Activated CD8-positive, alpha-beta T cell treated with anti-CD3 and anti-CD28 coated beads, Interleukin-2, amount 10 ng/mL, durations not matched to agents 7 days and 5 days (primary cell): ENCODE measurements at places on chromosomes 16 and 17.

- H3K4me3 ChIP-seq = no peak overlapping the region
- H3K27ac ChIP-seq = no peak overlapping the region
- no peaks in the 10 kb centered on the region for H3K36me3 ChIP-seq
- no peaks in the 10 kb centered on the region for H3K27me3 ChIP-seq
- no peaks in the 10 kb centered on the region for H3K4me1 ChIP-seq
- DNase-seq = no peak
Measured at GRCh38 chr16:2188395-2188794, 8.0 kb downstream of the CASKIN1 start.

GRCh38 chr16:82157836-82158235 is 12.2 kb downstream of the MPHOSPH6 start:
- no peaks in the 10 kb centered on the region for H3K27me3 ChIP-seq
- H3K27ac ChIP-seq = no peak overlapping the region
- peaks cover 31% of the 10 kb centered on the region for H3K4me1 ChIP-seq
- DNase-seq = no peak

GRCh38 chr16:11374255-11374654 is 29.0 kb downstream of the RMI2 start:
- no peak overlapping the region for H3K27ac ChIP-seq
- H3K27me3 ChIP-seq = peaks cover 4% of the 10 kb centered on the region
- H3K4me1 ChIP-seq = peaks cover 18% of the 10 kb centered on the region
- no peak for DNase-seq
- no peak overlapping the region for H3K4me3 ChIP-seq

GRCh38 chr16:89563639-89564392 is 3.3 kb downstream of the RPL13 start:
- no peak for DNase-seq
- H3K4me1 ChIP-seq = peaks cover 55% of the 10 kb centered on the region
- peaks cover 41% of the 10 kb centered on the region for H3K36me3 ChIP-seq
- peak overlapping the region; percentile 65 for H3K27ac ChIP-seq
- no peaks in the 10 kb centered on the region for H3K27me3 ChIP-seq

DNA sequence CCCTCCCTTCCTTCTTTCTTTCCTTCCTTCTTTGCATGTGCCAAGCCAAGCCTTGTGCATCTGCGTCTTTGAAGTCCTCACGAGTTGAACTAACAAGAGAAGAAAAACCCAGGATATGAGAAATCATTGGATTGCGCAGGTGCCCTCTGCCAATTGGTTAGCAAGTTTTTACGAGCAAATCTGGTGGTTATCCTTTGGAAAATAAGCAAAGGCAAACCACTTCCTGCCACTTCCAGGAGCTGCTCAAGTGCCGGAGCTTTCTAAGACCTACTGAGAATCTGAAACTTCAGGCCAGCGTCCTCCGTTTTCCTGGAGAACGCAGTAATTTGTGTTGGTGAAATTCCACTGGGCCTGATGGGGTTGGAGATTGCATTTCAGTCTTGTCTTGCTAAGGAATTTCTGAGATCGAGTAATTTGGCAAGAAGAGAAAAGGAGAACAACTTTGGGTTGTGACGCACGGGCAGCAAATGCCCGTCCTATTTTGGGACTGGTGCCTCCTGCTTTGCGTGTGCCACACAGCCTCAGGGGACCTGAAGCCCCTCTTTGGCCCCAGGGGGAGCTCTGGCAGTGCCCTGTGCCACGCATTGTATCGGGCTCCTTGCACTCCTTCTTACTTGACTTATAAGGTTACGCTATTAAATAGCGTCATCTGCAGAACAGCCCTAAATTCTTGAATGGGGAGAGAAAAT is 56.4 kb downstream of the CMIP start:
- H3K27ac ChIP-seq = no peak overlapping the region
- no peak overlapping the region for H3K4me3 ChIP-seq
- peaks cover 8% of the 10 kb centered on the region for H3K36me3 ChIP-seq
- peaks cover 57% of the 10 kb centered on the region for H3K4me1 ChIP-seq
- DNase-seq = no peak

DNA sequence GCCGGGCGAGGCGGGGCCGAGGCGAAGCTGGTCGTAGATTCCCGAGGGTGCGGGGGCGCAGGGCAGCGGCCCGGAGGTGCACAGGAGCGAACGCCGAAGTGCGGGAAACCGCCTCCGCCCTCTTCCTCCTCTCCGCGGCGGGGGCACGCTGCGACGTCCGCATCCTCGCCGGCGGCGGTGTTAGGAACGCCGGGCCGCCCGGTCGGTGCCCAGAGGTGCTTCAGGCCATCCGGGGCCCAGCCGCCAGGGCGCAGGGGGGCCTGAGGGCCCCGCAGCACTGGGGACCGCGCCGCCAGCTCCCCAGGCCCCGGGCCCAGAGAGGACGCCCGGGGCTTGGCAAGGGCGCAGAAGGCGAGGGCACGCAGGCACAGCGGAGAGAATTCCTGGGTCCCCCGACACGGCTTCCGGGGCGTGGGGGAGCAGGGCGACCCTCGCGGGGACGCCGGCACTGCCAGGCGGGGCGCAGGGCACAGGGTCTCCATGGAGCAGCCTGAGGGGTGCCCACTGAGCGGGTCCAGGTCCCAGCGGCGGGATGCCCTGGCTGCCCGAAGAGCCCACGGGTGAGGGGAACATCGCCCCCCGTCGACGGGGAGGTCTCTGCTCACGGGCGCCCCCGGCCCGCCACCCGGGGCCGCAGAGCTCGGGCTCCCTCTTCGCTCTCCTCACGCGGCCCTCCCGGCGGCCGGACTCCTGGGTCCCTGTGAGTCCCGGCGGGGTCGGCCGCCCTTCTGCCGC is 576 bp downstream of the EPOP start:
- peaks cover 6% of the 10 kb centered on the region for H3K36me3 ChIP-seq
- H3K4me3 ChIP-seq = peak overlapping the region; percentile 48
- peak; percentile 39 for DNase-seq
- peaks cover 40% of the 10 kb centered on the region for H3K4me1 ChIP-seq
